ENCODE measurements at places on chromosomes 5 and 9.

GRCh38 chr5:151684690-151685361, 1.9 kb downstream of the SPARC start:
- no peak for DNase-seq

DNA sequence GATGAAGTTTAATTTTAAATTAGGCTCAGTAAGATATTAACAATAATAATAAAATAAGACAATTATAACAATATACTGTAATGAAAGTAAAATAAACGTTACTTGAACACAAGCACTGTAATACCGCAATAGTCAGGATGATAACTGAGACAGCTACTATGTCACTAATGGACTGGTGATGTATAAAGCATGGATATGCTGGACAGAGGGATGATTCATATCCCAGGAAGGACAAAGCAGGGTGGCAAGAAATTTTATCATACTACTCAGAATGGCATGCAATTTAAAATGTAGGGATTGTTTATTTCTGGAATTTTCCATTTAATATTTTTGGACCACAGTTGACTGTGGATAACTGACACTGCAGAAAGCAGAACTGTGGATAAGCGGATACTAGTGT, 196.9 kb downstream of the VPS13A start:
- no peak for DNase-seq

DNA sequence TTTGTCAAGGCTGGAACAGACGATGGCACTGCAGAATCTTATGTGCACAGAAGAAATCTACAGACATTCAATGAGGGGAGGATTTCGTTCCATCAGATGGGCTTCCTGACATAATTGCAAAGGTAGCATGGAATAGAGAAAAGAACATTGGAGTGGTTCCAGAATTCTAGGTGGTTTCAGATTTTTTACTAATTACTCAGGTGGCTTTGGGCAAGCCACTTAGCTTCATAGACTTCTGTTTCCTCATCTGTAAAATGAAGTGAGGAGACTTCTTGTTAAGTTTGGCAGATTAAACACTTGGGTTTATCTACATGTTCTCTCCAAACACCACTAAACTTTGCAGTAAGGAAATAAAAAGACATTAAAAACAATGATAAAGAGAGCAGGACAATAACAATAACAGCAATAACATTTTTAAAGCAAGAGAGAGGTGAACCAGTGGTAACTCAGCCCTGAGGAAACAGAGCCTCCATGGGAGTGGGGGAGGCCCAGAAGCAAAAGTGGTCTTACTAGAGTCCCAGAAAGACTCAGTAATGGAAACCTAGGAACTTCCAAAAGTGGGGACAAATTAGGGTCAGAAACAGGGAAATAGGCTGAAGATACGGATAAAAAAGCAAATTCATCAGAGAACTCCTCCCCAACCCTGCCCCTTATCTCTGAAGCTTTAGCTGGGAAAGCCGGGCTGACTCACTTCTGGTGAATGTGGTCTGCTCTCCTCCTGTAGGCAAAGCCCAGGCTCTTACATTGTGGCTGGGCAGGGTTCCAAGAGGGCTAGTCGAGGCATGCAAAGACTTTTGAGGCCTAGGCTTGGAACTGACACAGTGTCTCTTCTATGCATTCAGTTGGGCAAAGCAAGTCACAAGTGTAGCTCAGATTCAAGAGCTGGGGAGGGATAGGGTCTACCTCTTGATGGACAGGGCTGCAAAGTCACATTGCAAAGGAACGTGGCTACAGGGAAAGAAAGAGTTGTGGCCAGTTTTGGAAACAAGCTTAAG, 11.8 kb upstream of the ACTBL2 start:
- no peak for DNase-seq

- no peak for DNase-seq
Measured at GRCh38 chr5:155025895-155026294, 12.3 kb downstream of the KIF4B start.

- no peak for DNase-seq
Measured at GRCh38 chr5:20224966-20225365, 237.0 kb upstream of the CDH18 start.

DNA sequence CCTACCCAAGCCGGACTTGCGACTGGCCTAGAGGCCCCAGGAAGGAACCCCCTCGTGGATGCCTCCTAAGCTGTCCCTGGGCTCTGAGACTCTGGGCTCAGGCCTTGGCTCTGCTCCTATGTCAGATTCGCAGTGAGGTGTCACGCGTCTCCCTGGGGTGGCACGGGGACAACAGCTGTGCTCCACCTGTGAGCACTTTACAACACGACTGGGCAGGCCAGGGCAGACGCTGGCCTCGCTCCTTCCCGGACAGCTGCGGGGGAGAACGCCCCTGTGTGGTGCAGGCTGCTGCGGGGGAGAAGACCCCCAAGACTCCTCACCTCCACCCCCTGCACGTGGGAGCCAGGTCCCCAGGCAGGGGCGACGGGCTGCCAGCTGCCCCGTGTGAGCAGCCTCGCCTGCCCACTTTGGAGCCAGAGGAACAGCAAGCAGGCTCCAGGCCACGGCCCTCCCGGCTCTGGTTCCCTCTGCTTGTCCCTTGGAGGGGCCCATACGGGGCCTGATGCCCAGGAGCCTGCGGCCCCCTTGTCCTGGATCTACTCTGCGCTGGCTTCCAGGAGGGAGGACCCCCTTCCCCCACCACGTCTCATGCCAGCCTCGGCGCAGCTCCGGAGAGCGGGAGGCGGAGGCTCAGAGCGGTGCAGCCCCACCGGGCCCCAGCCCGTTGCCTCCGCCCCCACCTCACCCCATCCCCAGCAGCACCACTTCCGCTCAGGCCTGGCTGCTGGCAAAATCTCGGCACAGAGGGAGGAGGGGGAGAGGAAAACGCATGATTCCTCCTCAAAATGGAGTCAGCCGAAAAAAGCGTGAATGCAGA, 36.0 kb downstream of the SARDH start:
- no peak for DNase-seq

DNA sequence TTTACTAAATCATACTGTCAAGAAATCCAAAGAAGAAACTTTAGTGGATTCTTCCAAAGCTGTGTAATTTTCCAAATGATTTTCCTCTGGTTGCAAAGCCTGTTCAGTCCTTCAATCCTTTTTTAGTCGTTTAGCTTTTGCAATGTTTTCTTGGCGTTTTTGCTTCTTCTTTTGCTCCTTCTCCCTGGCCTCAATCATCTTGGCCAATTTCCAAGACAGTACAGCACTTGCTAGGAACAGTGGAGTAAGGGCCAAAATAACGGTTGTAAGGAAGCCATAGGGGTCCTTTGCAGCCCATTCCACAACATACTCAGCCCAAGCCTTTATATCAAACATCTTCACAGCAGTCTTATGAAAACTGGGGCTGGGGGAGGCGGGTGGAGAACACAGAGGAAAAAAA, 2.4 kb downstream of the SMIM15 start:
- no peak for DNase-seq

DNA sequence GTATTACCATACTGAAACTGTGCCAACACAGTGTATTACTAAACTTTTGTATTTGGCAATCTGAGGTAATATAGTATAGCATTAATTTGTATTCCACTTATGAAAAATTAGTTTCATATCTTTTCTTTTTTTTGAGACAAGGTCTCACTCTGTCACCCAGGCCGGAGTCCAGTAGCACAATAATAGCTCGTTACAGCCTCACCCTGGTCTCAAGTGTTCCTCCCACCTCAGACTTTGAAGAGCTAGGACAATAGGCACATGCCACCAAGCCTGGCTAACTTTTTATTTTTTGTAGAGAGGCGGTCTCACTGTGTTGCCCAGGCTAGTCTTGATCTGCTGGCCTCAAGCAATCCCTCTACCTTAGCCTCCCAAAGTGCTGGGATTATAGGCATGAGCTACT, 36.1 kb downstream of the POLK start:
- no peak for DNase-seq

DNA sequence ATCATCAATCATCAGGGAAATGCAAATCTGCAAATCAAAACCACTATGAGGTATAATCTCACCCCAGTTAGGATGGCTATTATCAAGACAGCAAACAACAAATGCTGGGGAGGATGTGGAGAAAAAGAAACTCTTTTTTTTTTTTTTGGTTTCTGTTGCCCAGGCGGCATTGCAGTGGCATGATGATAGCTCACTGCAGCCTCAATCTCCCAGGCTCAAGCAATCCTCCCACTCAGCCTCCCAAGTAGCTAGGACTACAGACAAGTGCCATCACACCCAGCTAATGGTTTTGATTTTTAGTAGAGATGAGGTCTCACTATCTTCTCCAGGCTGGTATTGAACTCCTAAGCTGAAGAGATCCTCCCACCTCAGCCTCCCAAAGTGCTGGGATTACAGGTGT, 5.4 kb upstream of the CNTRL start:
- no peak for DNase-seq

GRCh38 chr5:95027151-95027721, 257.7 kb downstream of the MCTP1 start:
- DNase-seq = no peak

DNA sequence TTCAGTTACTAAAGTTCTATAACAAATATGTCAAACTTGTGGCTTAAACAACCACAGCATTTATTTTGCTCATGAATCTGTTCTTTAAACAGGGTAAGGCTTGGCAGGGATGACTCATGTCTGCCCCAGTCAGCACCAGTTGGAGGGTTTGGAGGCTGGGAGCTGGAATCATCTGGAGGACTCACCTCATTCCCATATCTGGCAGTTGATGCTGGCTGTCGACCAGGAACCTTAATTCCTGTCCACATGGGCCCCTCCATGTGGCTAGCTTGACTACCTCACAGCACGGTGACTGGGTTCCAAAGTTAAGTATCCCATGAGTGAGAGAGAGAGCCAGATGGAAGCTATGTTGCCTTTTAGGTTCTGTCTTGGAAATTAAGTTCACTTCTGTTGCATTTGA, 13.8 kb upstream of the CCL28 start:
- DNase-seq = no peak

DNA sequence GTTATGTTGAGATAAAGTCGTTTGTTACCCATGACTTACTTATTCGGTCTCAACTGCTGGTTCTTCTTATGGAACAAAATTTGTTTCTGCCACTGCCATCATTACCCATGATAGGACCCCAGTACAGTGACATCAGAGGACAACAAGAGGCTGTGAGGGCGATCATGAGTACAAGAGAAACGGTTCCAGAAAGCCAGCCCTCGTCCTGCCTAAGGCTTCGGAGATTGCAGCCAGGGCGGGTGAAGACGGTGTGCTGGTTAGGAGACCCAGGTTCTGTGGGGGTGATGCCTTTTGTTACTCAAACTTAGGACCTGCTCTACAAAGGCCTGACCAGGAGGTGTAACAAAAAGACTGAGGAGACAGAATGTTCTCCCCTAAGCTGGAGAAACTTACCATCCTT, 10.9 kb downstream of the FYB1 start:
- no peak for DNase-seq

GRCh38 chr5:174505621-174506020, 218.8 kb upstream of the MSX2 start:
- no peak for DNase-seq

DNA sequence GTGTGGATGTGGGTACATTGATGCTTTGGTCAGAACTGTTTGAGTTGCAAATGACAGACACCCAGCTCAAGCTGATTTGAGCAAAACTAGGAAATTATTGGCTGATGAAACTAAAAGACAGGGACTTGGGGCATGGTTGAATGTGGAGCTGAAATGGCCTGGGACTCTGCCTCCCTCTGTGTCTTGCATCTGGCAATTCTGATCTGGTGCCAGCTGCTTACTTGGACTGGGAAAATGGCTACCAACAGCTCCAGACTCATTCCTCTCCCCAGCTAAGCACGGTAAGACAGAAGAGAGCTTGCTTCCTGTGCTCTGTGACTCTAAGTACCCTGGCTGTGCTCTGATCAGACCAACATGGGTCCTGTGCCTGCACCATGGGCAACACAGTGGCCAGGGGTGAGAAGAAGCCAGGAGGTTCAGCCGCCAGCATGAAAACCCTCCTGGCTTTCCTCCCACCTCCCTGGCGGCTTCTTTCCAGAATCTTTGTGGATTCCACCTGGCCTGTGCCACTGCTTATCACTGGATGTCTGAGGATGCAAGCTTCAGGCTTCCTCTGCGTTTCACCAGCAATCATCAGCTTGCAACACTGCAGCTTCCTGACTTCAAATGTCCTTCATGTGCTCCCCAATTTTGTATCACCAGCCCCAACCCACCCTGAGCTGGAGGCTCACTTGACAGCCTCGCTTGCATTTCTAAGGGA, 44.1 kb downstream of the C5orf15 start:
- DNase-seq = no peak

GRCh38 chr5:16750445-16750844, 133.6 kb upstream of the RETREG1 start:
- DNase-seq = no peak

- no peak for DNase-seq
Measured at GRCh38 chr5:82386576-82386975, 108.4 kb upstream of the RPS23 start.

DNA sequence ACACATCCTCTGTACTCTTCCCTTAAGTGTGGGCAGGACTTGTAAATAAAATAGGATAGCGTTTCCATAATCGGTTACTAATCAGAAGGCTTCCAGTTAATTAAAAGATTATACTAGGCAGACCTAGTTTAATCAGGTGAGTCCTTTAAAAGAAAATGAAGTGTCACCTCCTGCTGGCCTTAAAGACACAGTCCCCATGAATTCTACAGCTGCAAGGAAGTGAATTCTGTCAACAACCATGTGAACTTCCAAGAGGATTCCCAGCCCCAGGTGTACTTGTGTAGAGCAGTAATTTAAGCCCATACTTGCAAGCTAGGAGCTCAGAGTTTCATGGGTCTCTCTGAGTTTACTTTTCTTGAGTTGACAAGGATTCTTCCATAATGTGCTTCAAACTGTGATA, 918.3 kb downstream of the DTWD2 start:
- no peak for DNase-seq

- DNase-seq = no peak
Measured at GRCh38 chr5:2167671-2168070, 284.9 kb upstream of the IRX4 start.

- DNase-seq = no peak
Measured at GRCh38 chr5:171269717-171270116, 39.3 kb upstream of the TLX3 start.

DNA sequence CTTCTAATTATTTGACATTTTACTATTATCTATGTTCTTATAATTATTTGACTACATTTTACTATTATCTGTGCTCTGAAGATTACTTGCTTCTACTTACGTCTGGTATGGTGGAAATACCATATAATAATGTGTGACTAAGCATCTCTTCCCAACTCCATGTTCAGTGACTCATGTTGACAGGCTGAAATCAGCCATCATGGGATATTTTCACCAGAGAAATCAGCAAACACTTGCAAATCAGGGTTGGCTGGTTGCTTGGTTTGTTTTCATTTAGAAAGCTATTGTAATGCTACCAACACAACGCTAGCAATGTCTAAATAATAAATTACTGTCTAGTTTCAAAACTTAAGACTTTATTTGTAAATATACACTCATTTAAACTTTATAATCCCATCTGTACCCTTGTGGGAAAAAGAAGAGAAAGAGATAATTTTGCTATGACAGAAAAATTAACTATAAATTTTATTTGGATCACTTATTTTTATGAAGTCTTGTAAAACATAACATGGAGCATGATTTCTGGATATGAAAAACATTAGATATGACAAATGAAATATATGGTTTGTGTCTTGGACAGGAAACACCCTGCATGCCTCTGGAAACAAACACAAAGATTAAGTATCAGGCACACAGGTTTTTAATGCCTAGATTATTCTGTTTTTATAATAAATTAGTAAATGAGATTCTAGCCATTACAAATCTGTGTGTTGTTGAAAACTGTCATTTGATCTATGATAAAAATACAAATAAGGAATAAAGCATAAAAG, 337.6 kb downstream of the BNC2 start:
- DNase-seq = no peak
